ENCODE measurements at places on chromosomes 11 and 22. TPM values are rescaled to one million over a fixed set of nuclear protein-coding genes. Genes with fewer than 3 reads are reported as not detected.

UBQLN3 gene
- 0.38 TPM for total RNA-seq

TSPAN4 gene
- total RNA-seq = 75.7 TPM

VPS37C gene
- total RNA-seq = 21.6 TPM

TBX10 gene
- not detected for total RNA-seq

GAL3ST3 gene
- 1.2 TPM for total RNA-seq

TEX12 gene
- 0.95 TPM for total RNA-seq

TTC38 gene
- 15.4 TPM for total RNA-seq

BRSK2 gene
- 0.81 TPM for total RNA-seq

SPDYC gene
- total RNA-seq = not detected

ISX gene
- not detected for total RNA-seq

TCN2 gene
- total RNA-seq = 23.4 TPM

CATSPERZ gene
- total RNA-seq = 1.4 TPM

DERL3 gene
- total RNA-seq = 0.95 TPM

OR51B2 gene
- total RNA-seq = not detected

DKK3 gene
- total RNA-seq = 117 TPM

NCF4 gene
- total RNA-seq = 16.5 TPM

All from posterior vena cava (tissue), 2 donors.